ENCODE measurements at places on chromosomes 5 and 9. TPM values are rescaled to one million over a fixed set of nuclear protein-coding genes. Genes with fewer than 3 reads are reported as not detected.

- DNase-seq = no peak
Observed at GRCh38 chr5:111252799-111253545, 28.8 kb downstream of the CAMK4 start.

GRCh38 chr9:129624168-129624759 is 1.7 kb upstream of the NTMT1 start:
- peak; percentile 81 for DNase-seq

- DNase-seq = no peak
Observed at GRCh38 chr5:161284445-161284844, 262.1 kb downstream of the GABRB2 start.

GRIA1 gene
- total RNA-seq = not detected

- no peak for DNase-seq
Observed at GRCh38 chr5:38932854-38933408, 87.1 kb downstream of the OSMR start.

- no peak for DNase-seq
Observed at GRCh38 chr5:76765249-76765648, 49.3 kb downstream of the F2R start.

HSPB3 gene
- total RNA-seq = not detected

GRCh38 chr5:98110282-98110691 is 663.2 kb upstream of the RGMB start:
- DNase-seq = no peak

GRCh38 chr5:34476941-34477565 is 179.1 kb upstream of the RAI14 start:
- no peak for DNase-seq

BRD9 gene
- total RNA-seq = 63.5 TPM

- no peak for DNase-seq
Observed at GRCh38 chr5:119742311-119742710, 113.0 kb downstream of the FAM170A start.

- no peak for DNase-seq
Observed at GRCh38 chr9:112861638-112862555, 28.8 kb downstream of the SLC46A2 start.

GRCh38 chr5:129771058-129771838 is 23.4 kb downstream of the MINAR2 start:
- DNase-seq = no peak

NR2F1-AS1 gene
- total RNA-seq = not detected

SAPCD2 gene
- 30.0 TPM for total RNA-seq

GRCh38 chr5:111998871-111999270 is 241.9 kb upstream of the NREP start:
- no peak for DNase-seq

DNA sequence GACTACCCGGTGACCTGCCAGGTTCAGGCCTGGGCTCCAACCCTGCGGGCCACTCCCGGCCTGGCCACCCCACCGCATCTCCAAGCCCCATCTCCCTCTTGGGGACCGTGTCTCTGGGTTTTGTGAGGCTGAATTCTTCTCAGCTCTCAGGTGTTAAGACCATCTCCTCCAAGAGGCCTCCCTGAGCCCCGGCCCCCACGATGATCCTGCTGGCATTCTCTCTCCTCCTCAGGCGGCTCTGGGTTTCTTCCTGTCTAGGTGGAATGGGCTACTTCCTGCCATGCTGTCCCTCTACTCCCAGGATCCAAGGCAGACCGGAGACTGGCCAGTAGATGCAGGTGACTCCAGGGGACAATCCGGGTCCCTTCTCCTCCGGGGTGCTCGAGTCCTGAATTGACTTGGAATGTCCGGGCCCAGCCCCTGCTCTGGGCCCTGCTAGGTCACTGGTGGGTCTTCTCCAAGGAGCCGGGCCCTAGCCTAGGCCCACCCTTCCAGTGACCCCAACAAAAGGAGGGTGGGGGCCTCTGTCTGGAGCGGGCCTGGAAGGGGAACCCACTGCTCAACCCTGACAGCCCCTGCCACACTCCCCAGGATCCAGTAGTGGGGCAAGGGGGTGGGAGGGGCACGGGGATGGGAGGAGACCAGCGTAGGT is 219.8 kb downstream of the C9orf50 start:
- DNase-seq = no peak

GRCh38 chr9:87596862-87597261 is 99.2 kb downstream of the DAPK1 start:
- no peak for DNase-seq

GRCh38 chr5:81606150-81606549 is 144.7 kb downstream of the SSBP2 start:
- no peak for DNase-seq

- DNase-seq = no peak
Observed at GRCh38 chr5:84384604-84385575, at the start of gene EDIL3. Gene EDIL3, minus strand, starts transcription at chr5:84384880. Its CDS starts 506 bp downstream, at chr5:84384374.

GRCh38 chr5:133524666-133525065 is 87.7 kb downstream of the FSTL4 start:
- DNase-seq = no peak

DNA sequence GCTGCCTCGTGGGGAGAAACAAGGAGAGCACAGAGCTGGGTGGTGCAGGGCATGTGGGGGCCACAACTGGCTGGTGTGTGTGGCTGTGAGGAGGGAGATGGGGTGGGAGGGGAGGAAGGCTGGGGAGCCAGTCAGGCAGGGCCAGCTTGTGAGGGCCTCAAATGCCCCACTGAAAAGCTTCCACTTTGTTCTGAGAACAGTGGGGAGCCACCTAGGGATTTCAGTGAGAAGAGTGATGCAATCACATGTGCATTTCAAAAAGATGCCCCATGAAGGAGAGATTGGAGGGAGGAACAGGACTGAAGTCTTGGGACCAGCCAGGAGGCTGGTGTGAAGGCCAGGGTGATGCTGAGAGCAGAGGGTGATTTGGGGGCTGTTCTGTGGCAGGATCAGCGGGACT is 1.3 kb downstream of the OR13J1 start:
- DNase-seq = no peak

HIGD2A gene
- 97.7 TPM for total RNA-seq

C8G gene
- 3.6 TPM for total RNA-seq

GRCh38 chr9:71986900-71987299 is 73.5 kb downstream of the C9orf57 start:
- DNase-seq = no peak

- no peak for DNase-seq
Observed at GRCh38 chr5:113186061-113186460, 209.5 kb downstream of the DCP2 start.

GRCh38 chr5:61701877-61702602 is 370.0 kb downstream of the ZSWIM6 start:
- DNase-seq = no peak

DNA sequence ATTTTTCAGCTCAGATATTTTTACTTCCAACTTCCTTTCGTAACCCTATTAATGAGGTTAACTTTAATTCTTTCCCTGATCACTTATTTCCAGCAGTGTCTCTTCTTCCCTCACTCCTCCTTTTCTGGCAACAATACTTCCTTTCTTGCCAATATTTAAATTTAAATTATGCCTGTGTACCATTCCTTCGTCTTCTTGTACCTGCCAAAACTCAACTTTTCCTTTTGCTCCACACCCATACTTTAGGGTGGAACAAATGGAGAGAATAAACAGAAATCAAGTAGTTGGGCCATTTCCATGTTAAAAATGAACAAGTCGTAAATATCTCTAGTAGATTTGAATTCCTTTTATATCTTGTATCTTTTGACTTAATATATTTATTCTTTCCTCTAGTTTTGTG is 66.0 kb downstream of the FER start:
- DNase-seq = no peak

GRCh38 chr5:10513501-10514442 is 50.1 kb upstream of the ANKRD33B start:
- DNase-seq = no peak

PKD2L2 gene
- total RNA-seq = not detected

GRCh38 chr5:173568703-173569102 is 47.7 kb downstream of the BOD1 start:
- no peak for DNase-seq

ADRA1B gene
- total RNA-seq = not detected
